ENCODE measurements at places on chromosomes 13 and 19. TPM values are rescaled to one million over a fixed set of nuclear protein-coding genes. Genes with fewer than 3 reads are reported as not detected.

The GFY gene
- total RNA-seq = not detected

The CHAF1A gene
- total RNA-seq = 11.6 TPM

The TTC9B gene
- total RNA-seq = not detected

The CD209 gene
- not detected for total RNA-seq

The ZNF471 gene
- total RNA-seq = 1.9 TPM

The ZNF571 gene
- total RNA-seq = 2.6 TPM

The SELENOV gene
- total RNA-seq = not detected

The GSK3A gene
- 21.2 TPM for total RNA-seq

The IL17D gene
- under 0.01 TPM for total RNA-seq

The C19orf73 gene
- 0.32 TPM for total RNA-seq

The ATP7B gene
- total RNA-seq = 1.6 TPM

The ZBTB7A gene
- total RNA-seq = 30.9 TPM

The CYP4F8 gene
- under 0.01 TPM for total RNA-seq

The VAV1 gene
- not detected for total RNA-seq

The EFNB2 gene
- 7.4 TPM for total RNA-seq

The ITM2B gene
- 122 TPM for total RNA-seq

The KLK2 gene
- not detected for total RNA-seq

The INSR gene
- total RNA-seq = 10.3 TPM

The SLC44A2 gene
- total RNA-seq = 81.8 TPM

The APOC4 gene
- total RNA-seq = not detected

The CLIP3 gene
- 17.3 TPM for total RNA-seq

The SIX5 gene
- 8.6 TPM for total RNA-seq

The TMPRSS9 gene
- not detected for total RNA-seq

The FCAR gene
- not detected for total RNA-seq

The TMIGD2 gene
- total RNA-seq = not detected

The TMEM221 gene
- total RNA-seq = not detected

The PLPPR2 gene
- 20.6 TPM for total RNA-seq

The IFNL1 gene
- not detected for total RNA-seq

The SPACA4 gene
- total RNA-seq = not detected

The ANKLE1 gene
- 0.86 TPM for total RNA-seq

The RNF113B gene
- total RNA-seq = not detected

The PMIS2 gene
- total RNA-seq = not detected

The TMEM238 gene
- total RNA-seq = not detected

The GAPDHS gene
- not detected for total RNA-seq

The FAAP24 gene
- total RNA-seq = 1.6 TPM

The ZNF224 gene
- 20.0 TPM for total RNA-seq

The ZNF208 gene
- under 0.01 TPM for total RNA-seq

The GPR12 gene
- not detected for total RNA-seq

The PCDH9 gene
- 9.9 TPM for total RNA-seq

The CPB2 gene
- not detected for total RNA-seq

The TNFRSF19 gene
- 95.7 TPM for total RNA-seq

The EDDM13 gene
- total RNA-seq = not detected

The CABP5 gene
- not detected for total RNA-seq

The ZNF792 gene
- 6.5 TPM for total RNA-seq

The PEG3 gene
- total RNA-seq = 0.32 TPM
